Astrocyte (in vitro differentiated cells and primary cell): ENCODE measurements at places on chromosomes 3 and 15.

DNA sequence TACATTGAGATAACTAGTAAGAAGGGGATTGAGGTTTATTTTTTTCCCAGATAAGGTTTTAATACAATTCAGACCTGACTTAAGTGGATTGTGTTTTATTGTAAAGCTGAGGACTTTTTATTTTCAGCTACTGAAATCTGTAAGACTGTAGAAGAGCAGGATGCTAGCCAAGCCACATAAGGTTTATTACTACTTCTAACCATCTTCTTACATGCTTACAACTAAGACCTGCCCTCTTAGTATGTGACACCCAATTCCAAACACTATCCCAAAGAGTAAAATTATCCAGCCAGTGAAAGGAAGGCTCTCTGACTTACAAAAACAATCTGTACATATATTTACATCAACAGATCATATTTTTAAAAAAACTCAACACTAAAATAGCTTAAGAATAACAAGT, 564.5 kb upstream of the NAALADL2 start:
- no peak for DNase-seq

- no peak for DNase-seq
Measured at GRCh38 chr15:73741321-73741836, 11.8 kb downstream of the INSYN1 start.

- DNase-seq: no peak
Measured at GRCh38 chr3:53027254-53027844, 18.5 kb downstream of the SFMBT1 start.

DNA sequence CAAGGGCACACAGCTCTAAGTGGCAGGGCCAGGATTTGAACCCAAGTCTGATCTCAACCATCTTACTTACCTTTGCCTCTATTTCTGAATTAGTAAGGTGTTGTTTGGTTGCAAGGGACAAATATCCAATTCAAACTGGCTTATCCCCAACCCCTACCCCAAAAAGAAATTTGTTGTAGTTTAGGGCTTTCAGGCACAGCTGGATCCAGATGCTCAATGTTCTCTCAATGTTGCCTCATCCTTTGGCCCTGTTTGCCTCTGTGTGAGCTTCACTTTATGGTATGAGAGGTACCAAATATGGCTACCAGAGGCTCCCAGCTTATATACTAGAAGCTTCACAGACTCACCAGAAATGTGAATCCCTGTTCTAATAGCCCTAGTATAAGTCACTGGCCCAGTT, 499.9 kb downstream of the SHQ1 start:
- no peak for DNase-seq

DNA sequence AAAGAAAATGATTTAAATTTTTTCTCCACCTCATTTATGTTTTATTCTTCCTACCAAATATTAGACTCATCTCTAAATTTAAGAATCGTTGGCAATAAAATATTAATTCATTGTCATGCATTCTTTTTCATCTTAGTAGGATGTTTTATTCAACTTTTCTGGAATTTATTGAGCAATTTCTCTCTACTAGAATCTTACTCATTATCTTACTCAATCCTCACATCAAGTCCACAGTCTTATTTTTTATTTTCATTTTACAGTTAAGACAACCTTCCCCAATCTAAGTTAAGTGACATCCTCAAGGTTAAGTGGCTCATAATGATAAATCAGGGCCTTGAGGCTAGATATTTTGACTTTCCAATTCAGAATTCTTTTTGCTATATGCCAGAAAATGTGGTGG, 15.9 kb upstream of the ALDH1A2 start:
- no peak for DNase-seq

DNA sequence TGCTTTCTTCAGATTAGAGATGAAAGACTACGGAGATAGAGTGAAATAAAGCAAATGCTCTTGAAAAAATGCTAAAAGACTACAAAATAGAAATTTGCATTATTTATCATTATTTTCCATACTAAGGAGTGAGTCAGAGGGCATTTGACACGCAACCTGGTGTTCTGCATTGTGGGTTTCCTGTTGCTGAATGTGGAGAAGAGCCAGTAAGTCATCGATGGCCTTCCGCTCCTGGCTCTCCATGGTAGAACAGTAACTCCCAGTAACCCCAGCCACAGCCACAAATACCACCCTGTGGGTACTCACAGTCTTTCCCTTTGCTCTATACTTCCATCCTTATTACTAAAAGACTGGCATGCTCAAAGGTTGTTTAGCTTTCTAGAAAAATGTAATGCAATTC, 61.5 kb downstream of the CGGBP1 start:
- DNase-seq: no peak
